ENCODE measurements at places on chromosomes 5 and 9.

- no peak for DNase-seq
These were observed 19.8 kb upstream of the JAK2 start for GRCh38 chr9:4965174-4965821.

- DNase-seq: no peak
These were observed 54.6 kb upstream of the CEMIP2 start for GRCh38 chr9:71822935-71823334.

- DNase-seq: no peak
These were observed 838.0 kb upstream of the WWC1 start for GRCh38 chr5:167453246-167454030.

DNA sequence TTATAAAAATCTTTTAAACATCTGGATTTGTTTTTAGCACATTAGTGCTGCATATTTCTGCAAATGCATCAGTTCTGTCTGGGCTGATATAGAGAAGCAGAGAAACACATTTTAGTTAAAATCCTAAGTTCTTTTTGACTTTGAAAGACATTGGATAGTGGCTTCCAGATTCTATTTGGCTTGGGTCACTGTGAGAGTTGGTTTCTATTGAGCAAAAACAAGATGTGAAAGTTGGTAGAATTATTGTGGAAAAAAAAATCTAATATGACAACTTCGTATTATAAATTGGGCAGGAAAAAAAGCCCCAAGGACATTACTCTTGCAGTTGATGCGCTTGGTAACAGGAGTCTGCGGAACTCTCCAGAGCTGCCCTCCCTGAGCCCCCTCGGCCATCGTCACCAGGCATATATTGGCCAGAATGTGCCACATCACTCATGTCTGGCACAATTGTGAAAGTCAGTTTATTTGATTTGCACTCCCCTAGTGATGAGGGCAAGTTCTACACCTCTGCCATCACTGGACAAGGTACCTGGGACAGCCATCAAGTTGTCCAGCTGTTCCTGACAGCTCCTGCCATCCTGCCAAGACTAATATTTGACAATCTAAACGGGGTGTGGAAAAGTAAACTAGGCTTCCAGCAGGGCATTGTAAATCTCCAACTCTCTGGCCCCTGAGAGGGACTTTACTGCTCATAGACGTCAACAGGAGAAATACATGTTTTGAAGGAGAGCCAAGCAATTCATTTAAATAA lies 334.5 kb downstream of the TENT4A start:
- no peak for DNase-seq

DNA sequence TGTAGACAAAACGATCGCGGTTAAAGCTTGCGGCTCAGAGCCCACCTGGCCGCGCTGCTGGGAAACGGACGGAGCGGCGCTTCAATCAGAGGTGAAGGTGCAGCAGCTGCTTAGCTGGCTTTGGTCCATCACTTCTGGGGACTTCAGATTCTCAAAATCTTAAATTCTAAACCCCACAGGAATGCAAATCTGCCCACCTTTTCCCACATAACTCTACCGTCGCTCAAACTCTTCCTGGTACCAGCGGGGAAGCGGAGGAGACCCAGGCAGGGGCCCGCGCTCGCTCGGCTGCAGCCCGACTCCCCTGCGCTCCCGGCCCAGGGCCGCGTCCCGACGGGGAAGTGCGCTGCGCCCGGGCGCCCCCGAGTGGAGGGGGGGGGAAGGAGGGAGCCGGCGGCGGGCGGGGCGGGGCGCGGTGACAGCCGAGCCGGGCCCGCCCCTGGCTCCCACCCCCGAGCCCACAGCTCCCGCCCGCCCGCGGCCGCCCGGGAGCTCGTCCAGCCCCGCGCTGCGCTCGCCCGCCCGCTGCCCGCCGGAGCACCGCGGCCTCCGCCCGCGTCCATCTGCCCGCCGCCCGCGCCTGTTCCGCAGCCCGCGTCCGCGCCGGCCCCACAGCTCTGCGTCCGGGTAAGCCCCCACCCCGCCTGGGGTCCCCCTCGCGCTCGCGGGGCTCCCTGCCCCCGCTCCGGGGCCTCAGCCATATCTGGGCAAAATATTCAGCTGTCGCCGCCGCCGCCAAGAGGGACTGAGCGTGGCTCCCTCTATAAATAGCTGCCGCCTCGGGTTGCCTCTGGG lies at the start of gene TMOD1:
Gene TMOD1 (plus strand): TSS at position 490 of the 795 bp plus-strand sequence. CDS start 22,523 bp downstream, outside the sequence.
- DNase-seq: no peak

DNA sequence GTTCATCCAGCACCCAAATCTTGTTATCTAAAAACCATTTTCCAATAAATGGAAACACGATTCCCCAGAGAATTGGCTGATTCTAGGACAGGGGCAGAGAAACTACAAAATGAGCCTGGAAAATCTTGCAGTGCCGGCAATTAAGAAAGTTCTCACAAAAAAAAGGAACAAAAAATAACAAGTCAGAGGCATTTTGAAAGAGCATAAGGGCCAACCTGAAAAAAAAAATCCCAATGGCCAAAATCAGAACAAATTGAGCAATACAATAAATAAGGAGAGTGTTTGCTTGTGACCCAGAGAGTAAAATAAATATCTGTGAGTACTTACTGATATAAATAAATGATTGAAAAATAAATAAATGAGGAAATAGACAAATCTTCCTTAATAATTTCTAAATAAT lies 55.1 kb upstream of the S1PR3 start:
- DNase-seq: no peak

GRCh38 chr9:38101423-38101822 lies 32.4 kb upstream of the SHB start:
- DNase-seq: no peak

GRCh38 chr9:104386425-104387069 lies 117.5 kb upstream of the OR13F1 start:
- DNase-seq: no peak

- DNase-seq: no peak
These were observed 615.6 kb downstream of the EBF1 start for GRCh38 chr5:158484150-158484549.

DNA sequence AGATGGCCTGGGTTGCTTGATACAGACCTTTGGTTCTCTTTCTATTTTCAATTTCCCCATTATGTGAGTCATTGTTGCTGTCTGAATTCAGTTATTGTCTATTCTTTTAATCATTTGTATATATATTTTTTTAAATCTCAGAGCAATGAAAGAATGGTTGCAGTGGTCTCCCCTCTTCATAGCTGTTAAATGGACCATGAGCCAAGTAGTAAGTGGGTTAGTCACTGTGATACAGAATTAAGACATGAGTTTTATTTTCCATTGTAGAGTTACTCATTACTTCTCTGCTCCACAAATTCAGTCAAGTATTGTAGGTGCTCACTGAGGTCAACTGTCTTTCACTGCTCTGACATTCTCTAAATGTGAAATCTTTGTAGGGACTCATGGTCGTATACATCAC lies 174.6 kb upstream of the GRAMD2B start:
- no peak for DNase-seq

DNA sequence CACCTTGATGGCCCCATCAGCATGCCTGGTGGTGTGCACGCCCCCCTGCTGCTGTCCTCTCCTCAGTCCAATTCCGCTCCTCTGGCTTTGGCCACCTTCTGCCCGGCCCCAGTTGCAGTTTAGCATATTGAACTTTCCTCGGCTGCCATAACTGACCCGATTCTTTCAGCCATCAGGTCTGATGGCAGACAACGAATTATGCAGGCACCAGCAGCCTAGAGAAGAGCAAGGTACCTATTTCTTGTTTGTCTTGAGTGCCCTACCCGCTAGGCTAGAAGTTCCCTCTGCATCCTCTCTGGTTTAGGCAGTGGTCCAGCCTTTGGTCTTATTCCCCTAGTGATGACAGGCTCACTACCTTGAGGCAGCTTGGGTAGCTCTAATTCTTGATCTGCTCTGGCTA lies 43.0 kb upstream of the SLC25A51 start:
- no peak for DNase-seq

GRCh38 chr5:154686490-154686889 lies 68.7 kb upstream of the LARP1 start:
- no peak for DNase-seq

DNA sequence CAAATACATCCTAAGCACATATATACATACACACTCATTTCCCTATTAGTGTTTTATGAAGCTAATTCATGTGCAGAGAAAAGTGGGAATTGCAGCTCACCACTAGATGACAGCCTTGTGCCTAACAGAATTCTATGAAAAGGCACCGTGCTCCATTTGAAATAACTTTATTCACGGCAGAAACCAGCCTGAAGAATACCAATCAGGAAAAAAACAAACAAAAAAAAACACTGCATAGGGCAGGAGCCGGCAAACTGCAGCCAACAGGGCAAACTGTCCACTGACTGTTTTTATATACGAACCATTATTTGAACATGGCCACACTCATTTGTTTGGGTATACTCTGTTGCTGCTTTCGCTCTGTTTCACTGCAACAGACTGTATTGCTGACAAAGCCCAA lies 33.6 kb downstream of the ERMP1 start:
- no peak for DNase-seq

- no peak for DNase-seq
These were observed 110.5 kb downstream of the PRDM6 start for GRCh38 chr5:123199527-123199926.

GRCh38 chr5:61130289-61130688 lies 32.0 kb downstream of the SMIM15 start:
- no peak for DNase-seq

GRCh38 chr9:86516564-86516963 lies 162.4 kb upstream of the TUT7 start:
- no peak for DNase-seq

- DNase-seq: no peak
These were observed 105.9 kb downstream of the UNC13B start for GRCh38 chr9:35267710-35268109.

GRCh38 chr5:150361301-150361700 lies 3.8 kb downstream of the TCOF1 start:
- no peak for DNase-seq

- DNase-seq: no peak
These were observed 40.9 kb upstream of the SLC25A51 start for GRCh38 chr9:37944671-37945481.

DNA sequence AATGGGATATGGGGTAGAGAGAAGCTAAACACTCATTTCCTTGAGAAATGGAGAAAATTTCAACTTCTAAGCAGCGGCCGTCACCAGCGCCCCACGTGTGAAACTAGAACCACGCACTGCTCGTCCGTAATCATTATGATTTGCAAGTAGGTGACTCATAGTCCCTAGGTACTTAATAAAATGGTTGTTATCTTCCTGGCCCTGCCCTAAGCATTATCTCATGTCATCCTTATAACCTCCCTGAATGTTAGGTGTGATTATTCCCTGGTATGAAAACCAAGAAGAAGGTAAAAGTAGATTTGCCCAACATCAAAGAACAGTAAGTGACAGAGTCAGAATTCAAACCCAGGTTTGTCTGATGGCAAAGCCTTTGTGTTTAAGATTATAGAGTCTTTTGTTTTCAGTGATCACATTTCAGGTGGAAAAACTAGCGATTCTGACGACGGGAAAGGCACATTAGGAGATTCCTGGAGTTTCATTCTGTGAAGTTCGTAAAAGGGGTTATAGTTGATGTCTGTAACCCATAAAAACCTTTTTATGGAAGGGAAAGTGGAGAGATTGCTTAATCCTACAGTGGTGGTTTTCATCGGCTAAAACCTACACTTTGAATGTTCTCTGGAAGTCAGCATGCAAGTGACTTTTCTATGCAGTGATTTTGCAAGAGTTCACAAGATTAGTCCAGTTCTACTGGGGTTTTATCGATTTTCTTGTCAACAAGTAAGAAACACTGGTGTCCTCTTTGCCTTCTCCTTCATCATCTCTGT lies 202.9 kb upstream of the WWC1 start:
- no peak for DNase-seq

GRCh38 chr5:9519537-9519936 lies 26.3 kb downstream of the SEMA5A start:
- no peak for DNase-seq

DNA sequence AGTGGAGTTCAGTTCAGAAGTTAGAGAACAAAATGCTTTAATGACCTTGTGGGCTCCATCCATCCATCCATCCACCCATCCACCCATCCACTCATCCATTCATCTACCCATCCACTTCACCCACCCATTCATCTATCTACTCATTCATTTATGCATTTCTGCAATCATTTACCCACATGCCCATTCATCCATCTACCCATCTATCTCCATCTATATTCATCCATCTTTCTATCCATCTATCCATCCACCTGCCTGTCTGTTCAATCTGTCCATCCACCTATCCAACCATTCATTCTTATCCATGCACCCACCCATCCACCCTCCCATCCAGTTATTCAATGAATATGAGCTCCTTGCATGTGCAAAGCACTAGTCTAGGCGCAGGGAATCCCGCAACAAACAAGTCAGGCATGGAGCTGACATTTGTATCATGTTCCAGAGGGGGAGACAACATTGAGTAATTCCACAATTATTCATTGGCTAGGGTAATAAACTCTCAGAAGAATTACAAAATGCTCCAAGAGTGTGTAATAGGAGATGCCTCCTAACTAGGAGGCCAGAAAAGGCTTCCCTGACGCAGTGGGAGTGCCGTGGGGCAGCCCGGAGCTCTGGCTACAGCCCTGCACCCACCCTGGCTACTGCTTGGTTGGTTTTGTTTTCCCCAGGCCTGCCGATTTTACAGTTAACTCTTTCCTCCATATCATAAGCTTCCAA lies 211.2 kb downstream of the NXNL2 start:
- DNase-seq: no peak

Measured in cortex of kidney (tissue), 1 donor.